Cortex of kidney (tissue), 1 donor: ENCODE measurements at places on chromosomes 5 and 9.

DNA sequence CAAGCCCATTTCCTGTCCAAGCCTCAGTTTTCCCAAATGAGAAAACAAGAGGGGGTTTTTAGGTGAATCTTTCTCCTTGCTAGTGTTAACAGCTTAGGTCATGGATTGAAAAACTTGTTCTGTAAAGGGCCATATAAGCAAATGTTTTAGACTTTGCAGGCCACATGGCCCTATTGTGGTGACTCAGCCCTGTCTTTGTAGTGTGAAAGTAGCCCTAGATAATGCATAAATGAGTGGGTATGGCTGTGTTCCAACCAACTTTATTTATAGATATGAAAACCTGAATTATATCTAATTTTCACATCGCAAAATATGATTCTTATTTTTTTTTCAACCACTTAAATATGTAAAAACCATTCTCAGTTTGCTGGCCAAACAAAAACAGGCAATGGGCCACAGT, 6.9 kb upstream of the BARX1 start:
- DNase-seq = no peak

GRCh38 chr5:148875205-148875875, 48.9 kb downstream of the ADRB2 start:
- no peak for DNase-seq

DNA sequence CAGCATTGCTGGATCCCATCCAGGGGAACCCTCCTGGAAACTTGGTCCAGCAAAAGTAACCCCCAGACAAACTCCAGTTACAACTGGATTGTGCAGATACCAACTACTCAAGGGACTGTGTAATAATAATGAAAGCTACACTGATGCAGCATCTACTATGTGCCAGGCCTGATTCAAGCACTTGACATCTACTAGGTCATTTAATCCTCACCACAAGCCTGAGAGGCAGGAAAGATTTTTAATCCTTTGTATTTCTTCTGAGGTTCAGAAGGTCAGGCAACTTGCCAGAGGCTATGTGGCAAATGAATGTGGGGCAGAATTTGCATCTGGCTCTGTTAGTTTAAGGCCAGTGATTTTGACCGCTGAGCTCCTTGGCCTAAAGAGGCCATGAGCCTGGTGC, 29.5 kb upstream of the FOXI1 start:
- no peak for DNase-seq

- DNase-seq = no peak
Observed at GRCh38 chr9:87614397-87614796, 111.5 kb upstream of the CTSL start.

DNA sequence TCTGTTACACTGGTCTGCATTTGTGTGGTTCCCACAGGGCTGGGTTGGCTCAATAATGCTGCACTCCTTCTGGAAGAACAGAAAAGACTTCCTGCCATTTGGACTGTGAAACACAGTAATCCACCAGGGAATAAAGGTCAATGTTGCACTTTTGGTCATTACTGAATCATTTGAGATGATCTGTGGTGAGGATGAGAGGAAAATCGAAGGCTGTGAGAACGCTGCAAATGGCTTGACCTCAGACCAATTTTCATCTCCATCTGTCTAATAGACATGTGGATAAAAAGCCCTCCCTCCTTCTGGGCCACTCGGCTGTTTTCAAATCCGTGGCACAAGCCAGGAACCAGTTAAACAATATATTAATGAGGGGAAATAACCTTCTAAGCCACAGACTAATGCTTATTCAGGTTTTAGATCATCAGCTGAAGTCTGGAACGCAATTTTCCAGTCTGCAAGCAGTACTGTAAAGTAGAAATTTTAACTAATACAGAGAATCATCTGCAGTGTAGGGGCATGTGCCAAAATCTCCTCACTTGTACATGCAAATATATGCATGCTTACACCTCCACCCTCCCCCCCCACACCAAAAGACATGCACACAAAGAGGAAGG, 20.2 kb downstream of the TLE1 start:
- no peak for DNase-seq

- DNase-seq = no peak
Observed at GRCh38 chr5:170265522-170265921, 32.1 kb downstream of the LCP2 start.

- no peak for DNase-seq
Observed at GRCh38 chr9:100268271-100268670, 84.5 kb downstream of the TEX10 start.

DNA sequence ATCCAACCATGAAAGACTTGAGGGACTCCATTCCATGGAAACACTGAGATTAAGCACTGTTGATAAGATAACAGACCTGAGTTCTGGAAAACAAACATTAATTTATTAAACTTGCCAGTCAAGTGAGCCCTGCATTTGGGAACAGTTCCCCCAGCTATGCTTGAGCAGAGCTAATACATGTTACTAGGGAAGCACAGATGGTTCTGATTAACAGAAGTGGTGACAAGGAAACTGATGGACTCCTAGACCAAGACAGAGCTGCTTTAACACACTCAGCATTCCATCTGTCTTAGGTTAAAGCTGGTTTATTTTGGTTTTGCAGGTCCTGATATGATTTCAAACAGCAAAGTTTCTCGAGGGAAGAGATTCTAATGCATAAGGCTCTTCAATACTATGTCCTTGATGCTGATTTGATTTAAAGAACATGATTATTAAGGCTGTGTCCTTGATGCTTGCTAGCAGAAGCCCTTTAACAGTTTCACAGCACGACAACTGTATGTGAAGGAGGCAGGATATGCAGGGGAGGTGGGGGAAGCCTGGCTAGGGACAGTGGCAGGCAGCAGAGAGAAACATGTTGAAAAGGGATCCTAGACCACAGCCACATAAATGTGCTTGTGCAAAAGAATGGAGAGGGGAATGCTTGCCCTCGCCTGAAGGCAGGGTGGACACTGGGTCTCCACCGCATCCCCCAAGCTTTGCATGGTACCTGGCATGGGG, 66.2 kb downstream of the ACTBL2 start:
- DNase-seq = no peak

- no peak for DNase-seq
Observed at GRCh38 chr9:100213730-100214477, 114.9 kb downstream of the INVS start.

DNA sequence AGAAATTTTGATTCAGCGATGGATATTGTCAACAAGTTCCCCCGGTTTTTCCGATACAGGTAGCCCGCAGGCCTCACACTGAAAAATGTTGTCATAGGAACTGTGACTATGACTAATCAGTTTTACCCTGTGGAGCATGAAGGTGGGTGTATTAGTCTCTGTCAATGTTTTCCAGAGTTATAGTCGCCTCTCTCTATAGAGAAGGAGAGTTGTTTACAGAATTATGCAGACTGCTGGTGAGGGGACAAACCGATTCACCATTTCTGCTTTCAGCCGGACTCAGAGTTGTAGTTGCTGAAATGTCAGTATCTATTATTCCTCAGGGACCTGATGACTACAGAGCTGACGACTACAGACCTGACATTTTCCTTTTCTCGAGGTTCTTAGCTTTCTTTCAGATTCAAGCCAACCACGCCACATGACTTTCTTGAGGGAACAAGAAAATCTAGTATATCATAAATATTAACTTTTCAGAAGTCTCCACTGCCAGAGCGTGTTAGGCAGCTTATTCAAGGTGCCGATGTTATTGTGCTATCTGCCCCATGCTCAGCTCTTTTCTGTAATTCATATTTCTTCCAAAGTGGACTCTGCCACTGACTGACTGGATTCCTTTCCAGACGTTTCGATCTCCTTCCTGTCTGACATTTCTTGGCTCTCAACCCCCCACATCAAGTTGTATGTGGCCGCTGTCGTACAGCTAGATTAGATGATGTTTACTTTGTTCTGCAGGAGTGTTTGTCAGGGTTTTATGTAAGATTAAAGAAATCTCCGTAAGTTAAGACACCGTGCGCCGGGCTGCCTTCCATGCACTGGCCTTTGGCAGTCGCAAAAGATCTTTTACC, 178.1 kb downstream of the FGF1 start:
- DNase-seq = no peak

DNA sequence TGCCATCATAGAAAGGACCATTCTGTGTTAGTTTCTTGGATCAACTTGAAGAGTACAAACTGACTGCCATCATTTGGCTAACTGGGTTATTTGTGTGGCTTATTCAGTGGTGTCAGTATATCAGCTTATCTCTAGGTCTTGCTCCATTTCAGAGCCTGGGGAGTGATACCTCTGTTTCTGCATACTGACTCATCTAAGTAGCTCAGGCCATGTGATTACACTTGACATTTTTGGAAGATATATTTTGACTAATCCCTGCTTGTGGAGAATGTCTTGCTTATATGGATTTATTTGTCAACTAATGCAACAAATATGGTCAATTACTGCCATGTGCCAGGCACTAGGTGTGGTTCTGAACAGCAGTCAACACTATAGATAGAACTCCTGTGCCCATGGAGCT, 311.7 kb downstream of the YTHDC2 start:
- no peak for DNase-seq

DNA sequence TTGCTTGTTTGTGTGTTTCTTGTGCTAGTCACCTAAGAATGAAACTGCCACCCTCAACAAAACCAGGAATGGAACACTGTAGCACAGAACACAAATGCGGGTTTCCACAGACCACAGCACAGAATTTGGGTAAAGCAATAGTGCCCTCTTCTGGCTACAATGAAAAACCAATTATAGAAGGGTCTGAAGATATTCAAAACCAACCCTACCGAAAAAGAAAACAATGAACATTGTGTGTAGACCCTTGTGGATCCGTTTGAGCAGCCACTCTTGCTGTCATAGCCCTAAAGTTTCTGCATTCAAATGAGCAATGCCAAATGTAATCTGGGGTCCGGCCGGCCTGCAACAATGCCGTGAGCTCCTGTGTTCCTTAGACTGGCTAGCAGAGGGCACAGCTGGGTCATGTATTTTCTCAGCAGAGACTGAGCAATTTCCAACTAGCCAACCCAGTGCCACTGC, 8.3 kb upstream of the ENC1 start:
- no peak for DNase-seq

GRCh38 chr5:125536582-125536981, 790.1 kb upstream of the ZNF608 start:
- DNase-seq = no peak

DNA sequence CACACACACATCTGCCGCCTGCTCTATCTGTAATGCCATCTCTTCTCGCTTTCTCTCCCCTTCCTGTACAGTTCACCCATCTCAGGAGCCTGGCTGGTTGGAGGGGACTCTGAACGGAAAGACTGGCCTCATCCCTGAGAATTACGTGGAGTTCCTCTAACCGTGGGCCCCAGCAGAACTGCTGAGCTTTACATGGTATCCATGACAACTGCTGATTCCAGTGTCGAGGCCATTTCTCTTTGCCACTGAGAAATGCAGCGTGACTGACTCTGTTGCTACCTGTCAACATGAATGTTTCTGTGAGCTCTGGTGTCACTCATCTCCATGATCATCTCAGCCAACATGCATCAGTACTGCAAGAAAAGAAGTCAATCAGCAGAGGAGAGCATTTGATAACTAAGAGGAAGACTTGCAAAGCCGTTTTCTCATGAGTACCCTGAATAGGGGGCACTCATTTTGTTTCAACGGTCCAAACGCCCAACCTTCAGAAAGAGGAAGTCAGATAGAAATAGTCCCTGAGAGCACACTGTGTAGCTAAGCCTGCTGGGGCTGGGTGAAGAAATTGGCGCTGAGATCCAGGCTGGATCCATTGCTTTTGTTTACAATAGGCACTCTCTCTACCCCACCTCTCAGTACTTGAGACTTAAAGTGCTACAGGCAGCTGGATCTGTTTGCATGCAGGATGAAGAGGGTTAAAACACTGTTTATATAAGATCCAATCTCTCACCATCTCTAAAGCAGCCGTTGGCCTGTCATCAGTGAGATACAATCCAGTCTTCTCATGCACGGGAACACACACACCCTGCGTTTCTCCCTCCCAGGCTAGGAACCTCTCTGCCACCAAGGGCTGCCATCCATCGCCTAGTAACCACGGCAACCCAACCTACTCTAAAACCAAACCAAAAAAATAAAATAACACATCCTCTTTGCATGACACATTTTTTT, 180.9 kb downstream of the NR3C1 start:
- DNase-seq = no peak

- DNase-seq = no peak
Observed at GRCh38 chr5:180586204-180586603, 5.1 kb downstream of the SCGB3A1 start.

DNA sequence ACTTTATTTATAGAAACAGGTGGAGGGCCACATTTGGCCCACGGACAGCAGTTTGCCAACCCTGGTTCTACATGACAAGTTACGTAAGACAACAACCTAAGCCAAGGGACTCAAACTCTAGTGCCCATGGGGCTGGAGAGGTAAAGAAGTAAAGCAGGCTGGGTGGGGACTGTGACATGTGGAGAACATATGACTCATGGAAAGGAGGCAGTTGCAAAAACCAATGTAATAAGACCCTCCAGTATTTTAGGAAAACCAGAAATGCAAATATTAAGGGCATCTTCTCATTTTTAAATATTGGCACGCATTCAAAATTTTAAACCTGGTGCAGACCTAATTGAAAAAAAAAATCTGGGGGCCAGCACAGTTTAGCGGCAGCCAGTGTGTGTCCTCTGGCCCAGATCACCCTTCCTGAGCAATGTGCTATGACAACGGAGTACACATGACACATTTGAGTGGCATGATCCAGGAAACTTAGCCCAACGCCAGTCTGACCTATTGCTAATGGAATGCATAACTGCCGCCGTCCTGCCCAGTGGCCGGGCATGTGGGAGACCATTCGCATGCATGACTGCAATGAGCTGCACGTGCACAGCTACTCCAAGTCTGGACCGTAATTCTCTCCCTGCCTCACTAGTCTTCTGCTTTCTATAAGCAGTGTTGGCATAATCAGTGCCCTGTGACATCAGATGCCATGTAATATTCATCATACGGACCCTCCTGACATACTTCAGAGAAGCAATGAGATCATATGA, 97.2 kb downstream of the SH3TC2 start:
- no peak for DNase-seq

DNA sequence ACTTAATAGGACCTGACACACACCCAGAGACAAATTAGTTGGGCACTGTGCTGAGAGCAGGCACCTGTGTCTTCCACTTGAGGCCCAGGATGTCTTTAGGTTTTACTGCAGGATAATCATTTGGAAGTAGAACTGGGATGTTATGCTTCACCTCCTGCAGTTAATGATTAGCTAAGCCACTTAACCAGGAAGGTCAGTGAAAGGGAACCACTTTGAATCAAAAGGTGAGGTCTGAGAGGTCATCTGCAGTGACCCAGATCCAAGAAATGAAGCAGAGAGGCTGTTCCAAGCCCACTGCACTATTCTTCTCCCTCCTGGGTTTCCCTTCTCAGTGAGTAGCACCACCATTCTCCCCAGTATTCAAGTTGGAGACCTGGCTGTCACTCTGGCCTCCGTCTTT, 110.5 kb downstream of the SNX18 start:
- DNase-seq = no peak

DNA sequence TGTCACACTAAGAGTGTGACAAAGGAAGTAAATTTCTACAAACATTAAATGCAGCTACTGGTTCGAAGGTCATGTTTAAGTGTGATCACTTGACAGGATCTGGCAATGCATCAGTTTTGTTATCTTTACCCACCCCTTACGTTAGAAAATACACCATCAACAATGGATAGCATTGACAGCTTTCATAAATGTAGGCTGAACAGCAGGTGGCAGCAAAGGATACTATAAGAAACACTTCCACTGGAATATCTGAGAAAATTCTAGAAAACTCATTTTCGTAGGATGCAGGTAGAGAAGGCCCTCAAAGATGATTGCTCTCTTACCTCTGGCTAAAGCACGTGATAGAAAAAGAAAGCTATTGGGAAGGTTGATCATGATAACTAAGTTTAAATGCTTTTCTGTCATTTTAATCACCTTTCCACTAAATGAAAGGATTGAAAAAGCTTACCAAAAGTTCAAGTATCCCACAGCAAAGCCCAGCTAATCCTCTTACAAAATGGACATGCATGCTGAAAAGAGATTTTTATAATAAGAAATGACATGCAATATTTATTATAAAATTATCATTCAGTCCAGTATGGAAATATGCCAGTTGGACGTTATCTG, 292.5 kb downstream of the PARP8 start:
- DNase-seq = no peak
